ENCODE measurements at places on chromosomes 11 and 22.

- no peak for DNase-seq
Observed at GRCh38 chr11:65500387-65501185, 1.7 kb downstream of the MALAT1 start.

DNA sequence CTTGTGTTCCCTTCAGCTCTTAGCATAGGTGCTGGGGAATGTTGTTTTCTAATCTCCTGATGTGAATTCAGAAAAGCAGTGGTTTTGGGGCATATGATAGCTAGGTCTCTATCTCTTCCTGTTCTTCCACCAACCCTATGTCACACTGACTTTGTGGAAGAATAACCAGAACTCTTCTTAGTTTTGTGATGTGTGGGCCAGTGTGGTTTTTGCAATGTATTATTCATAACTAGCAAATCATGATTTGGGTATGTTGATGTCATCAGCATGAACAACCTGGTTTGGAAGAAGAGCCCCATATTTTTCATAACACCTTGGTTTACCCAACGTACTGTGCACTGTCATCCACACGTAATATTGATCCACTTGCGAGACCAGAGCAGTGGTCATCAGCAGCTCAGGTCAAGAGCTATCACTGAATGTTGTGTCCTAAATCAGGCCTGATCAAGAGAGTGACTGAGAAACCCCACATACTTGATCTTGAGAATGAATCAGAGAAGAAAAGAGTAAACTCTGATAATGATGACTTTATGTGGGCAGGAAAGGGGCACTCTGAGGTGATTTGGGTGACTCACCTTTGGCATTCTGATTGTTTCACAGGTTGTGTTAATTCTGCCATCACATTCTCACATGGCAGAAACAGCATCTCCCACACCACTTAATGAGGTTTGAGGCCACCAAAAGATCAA, 19.4 kb upstream of the MS4A6E start:
- DNase-seq, result no peak

GRCh38 chr22:48347311-48347710, 1480.4 kb downstream of the BRD1 start:
- no peak for DNase-seq

- peak; percentile 83 for DNase-seq
Observed at GRCh38 chr22:17638432-17639246, at the start of gene BCL2L13. BCL2L13 (plus strand) TSS chr22:17638757; CDS start chr22:17655712, 16,955 bp downstream.

GRCh38 chr11:107263844-107264563, 193.6 kb downstream of the CWF19L2 start:
- DNase-seq, result no peak

DNA sequence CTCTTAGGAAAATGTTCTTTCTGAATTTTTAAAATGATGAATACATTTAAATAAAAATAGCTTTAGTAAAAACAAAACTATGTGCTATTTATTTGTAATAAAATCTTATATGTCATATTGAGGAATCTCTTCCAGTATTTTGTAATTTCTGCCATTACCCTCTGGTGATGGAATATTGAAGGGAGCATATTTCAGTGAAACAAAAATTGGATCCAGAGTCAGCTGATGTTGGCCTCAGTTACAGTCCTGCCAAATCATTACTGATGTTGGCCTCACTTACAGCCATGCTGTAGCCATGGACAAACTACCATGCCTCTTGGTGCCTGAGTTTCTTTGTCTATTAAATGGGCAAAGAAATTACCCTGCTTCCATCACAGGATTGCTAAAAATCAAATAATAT, 133.2 kb downstream of the SLC1A2 start:
- no peak for DNase-seq

- no peak for DNase-seq
Observed at GRCh38 chr11:75615751-75616150, 53.1 kb downstream of the MAP6 start.

- DNase-seq, result peak; percentile 54
Observed at GRCh38 chr11:1832211-1832919, 2.4 kb upstream of the SYT8 start.

DNA sequence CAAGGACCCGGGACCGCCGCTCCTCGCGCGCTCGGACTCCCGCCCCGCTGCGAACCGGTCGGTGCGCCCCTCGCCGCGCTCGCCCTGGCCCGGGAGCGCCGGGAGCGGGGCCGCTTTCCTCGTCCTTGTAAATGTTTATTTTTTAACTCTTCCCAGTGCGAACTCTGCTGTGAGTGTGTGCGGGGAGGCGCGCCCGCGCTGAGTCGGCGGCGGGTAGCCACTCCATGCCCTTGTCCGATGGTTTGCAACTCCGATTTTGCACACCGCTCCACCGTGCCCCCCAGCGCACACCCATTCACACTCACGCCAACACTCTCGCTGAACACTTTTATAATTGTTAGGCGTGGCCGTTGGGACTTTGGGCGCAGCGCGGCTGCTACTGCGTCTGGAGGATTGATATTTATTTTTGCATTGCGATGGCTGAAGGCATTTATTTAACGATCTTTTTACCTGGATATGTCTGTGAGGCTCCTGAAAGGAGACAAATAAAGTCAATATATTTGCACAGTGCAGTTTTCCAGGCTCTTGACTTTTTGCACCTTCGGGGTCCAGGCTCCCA, 1.0 kb downstream of the C11orf96 start:
- DNase-seq, result no peak

- DNase-seq, result no peak
Observed at GRCh38 chr22:19820880-19821522, 33.7 kb downstream of the GNB1L start.

- DNase-seq, result no peak
Observed at GRCh38 chr11:32358729-32359128, 76.6 kb downstream of the WT1 start.

GRCh38 chr22:31313366-31314147, 21.3 kb upstream of the PIK3IP1 start:
- DNase-seq, result no peak

DNA sequence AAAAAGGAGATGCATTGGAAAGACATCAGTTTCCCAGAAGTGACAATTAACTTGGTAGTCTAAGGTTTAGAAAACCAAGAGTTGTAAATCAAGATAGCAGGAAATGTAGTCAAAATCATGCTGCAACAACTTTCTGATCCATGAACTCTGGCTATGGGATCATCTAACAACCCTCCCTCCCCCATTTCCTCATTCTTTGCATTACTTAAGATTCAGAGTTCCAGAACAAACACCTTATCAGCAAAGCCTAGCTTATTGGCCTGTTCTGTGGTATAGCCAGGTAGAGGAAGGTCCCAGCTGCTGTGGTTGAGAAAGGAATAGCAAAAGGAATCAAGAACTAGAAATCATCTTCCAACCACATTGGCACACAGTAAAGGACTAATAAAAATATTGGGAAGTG, 651.1 kb downstream of the METTL15 start:
- DNase-seq, result no peak

DNA sequence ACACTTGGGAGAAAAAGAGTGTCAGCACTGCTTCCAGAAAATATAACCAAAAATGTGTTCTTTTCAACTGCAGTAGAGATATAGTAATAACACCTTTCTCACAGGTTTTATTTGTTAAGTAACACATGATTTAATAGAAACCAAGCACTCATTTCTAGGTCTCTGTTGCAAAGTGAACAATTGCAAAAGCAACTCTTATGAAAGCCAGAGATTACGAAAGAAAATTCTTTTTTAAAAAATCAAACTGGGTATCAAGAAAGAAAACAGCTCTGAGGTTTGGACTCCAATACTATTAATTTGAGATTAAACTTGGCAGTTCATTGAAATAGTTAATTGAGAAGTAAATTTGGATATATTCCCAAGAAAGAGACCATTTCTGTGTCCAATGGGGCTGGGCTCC, 9.8 kb upstream of the XKR3 start:
- DNase-seq, result no peak

Measured in stimulated activated CD4-positive, alpha-beta T cell treated with anti-CD3 and anti-CD28 coated beads, Interleukin-1b, Interleukin-23, amount 100 ng/mL, for 24 hours (primary cell).